Germinal center (tissue), 1 donor: ENCODE measurements at places on chromosomes 5 and 9.

GRCh38 chr5:134738963-134739661 lies 764 bp downstream of the CAMLG start:
- DNase-seq: peak; percentile 62

GRCh38 chr5:102843997-102844396 lies 88.9 kb downstream of the PAM start:
- no peak for DNase-seq

DNA sequence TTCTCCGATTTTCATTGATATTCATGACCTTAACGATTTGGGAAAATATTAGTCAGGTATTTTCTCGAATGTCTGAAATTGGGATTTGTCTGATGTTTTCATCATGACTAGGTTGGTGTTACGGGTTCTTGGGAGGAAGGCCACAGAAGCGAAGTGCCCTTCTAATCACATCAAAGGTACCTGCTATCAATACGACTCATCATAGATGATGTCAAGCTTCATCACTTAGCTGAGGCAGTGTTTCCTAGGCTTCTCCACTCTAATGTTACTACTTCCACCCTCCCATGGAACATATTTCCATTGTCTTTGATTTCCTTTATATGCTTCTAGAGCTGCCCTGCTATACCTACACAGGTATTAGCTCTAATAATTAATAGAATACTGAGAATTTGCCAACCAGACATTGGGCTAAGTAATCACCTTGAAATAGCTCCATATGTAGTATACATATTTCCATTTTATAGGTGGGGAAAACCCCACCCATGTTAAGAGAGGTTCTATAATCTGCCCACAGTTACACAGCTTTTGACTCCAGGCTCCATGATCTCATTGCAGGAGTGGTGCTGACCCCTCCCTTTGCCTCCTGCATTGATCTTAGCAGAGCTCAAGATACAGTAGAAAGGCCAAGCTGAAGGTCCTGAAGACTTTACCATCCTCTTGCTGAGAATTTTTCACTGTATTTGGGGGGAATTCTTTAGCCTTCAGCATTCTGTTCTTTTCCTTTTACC lies 238.6 kb upstream of the ADAMTSL1 start:
- DNase-seq: no peak

GRCh38 chr9:137592767-137593166 lies 2.5 kb upstream of the ZMYND19 start:
- no peak for DNase-seq

- no peak for DNase-seq
Measured at GRCh38 chr5:131171276-131171810, 599 bp downstream of the LYRM7 start.

DNA sequence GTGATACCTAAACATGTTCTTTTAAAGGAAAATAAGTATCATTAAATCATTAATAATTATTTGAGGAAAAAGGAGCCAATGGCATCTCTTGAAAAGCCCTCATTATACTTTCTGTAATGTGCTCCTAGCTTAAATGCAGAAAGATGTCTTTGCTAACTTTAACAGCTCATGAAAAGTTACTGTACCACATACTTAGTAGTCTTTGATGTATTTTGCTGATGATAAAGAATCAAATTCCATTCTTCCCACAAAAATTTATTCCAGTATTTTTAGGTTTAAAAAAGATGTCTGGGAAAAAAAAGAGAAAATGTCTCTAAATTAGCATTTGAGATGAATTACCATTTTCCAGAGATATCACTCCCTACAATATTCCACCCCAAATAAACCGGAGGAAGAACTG lies 112.5 kb downstream of the PPP2R2B start:
- no peak for DNase-seq

DNA sequence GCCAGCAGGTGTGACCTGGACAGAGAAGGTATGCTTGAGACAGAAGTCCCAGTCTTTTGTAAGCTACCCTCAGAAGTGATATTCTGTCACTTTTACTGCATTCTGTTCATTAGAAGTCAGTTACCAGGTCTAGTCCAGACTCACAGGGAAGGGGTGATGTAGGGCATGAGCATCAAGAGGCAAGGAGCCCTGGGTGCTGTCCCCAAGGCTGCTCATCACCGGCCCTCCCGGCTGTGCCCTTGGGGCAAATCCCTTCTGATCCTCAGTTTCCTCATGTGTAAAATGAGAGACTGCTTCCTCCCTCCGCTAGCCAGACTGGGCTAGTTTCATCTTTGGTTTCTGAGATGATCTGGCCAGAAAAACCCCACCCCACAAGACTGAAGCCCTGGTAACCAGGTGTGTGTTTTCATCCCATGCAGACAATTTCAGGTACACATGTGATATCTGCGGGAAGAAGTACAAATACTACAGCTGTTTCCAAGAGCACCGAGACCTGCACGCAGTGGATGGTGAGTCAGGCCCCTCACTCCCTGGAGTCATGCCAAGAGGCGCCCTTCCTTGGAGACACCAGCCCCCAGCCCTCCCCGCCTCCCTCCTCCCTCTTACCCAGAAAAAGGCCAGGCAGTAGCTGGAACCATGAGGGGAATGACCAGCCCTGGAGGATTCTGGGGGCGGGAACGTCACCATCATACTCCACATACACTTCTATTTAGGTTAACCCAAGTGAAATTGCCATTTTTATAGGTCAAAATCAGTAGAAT lies 71.0 kb downstream of the AMBP start:
- no peak for DNase-seq

DNA sequence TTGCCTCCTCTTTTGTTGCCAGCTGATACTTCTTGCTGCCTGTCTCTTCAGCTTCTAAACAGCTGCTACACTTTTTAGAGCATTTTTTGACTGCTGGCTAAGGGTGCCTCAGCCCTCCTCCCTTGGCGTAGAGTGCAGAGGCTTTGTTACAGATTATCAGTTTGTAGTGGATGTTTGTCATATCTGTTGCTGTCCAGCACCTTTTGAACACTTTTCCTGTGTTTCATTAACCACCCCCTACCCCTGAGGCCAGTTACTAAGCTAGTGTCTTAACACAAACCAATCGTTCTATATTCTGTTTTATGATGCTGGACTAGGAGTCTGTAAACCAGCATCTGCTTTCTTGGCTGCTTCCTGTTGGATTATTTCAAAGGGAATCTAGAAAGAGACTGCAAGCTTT lies 441.5 kb downstream of the DNAH5 start:
- no peak for DNase-seq

GRCh38 chr9:18887546-18887945 lies 145.5 kb downstream of the SAXO1 start:
- DNase-seq: no peak

GRCh38 chr5:68730979-68731654 lies 362.7 kb upstream of the SLC30A5 start:
- DNase-seq: no peak

GRCh38 chr5:17315710-17316221 lies 98.3 kb downstream of the BASP1 start:
- no peak for DNase-seq

DNA sequence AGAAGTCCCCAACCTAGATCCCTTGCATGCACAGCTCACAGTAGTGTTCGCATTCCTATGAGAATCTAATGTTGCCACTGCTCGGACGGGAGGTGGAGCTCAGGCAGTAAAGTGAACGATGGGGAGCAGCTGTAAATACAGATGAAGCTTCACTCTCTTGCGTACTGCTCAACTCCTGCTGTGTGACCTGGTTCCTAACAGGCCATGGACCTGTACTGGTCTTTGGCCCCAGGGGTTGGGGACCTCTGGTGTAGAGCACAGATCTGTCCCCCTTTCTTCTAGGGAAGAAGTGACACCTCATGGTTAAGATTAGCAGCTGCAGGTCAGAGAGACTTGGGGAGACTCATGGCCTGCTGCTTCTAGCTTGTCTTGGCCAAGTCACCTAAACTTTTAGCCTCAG lies 7.1 kb downstream of the ARHGEF28 start:
- DNase-seq: no peak

- no peak for DNase-seq
Measured at GRCh38 chr5:89043676-89044075, 160.7 kb upstream of the MEF2C start.

DNA sequence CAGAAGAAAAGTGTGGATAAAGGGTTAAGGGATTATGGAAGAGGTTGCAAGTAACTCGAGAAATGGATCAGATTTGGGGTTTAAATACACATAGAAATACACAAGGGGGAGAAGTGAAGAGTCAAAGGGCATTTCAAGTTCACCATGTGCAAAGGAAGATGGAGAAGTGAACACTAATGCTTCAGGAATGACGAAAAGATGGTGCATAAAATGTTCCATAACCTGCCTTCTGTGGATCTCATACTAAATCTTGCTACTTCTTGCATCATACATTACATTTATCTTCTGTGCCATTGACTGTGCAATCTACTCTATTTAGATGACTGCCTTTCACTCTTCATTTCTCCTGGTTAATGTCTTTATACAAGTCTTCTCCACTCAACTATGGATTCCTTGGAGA lies 5.7 kb upstream of the SMC2 start:
- no peak for DNase-seq

GRCh38 chr5:151591144-151591819 lies at the start of gene FAT2:
FAT2 (minus strand) TSS chr5:151591331; CDS start chr5:151568931, 22,400 bp downstream.
- no peak for DNase-seq

DNA sequence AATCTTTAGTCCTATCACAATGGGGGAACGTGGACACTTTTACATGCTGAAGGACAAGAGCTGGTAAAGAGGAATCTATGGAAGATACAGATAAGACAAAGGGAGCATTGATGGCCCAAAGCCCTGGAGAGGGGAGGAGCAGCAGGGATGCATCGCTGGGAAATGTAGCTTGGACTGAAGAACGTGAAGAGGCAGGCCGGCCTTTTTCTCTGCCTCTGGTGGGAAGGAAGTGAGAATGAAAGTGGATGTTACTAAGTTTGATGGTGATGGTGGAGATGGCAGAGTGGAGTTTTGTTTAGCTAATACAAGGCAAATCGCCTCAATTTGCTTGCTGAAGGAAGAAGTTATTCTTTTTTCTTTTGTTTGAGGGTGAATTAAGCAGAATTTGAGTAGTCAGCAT lies 124.6 kb upstream of the TAF11L2 start:
- DNase-seq: peak; percentile 32

DNA sequence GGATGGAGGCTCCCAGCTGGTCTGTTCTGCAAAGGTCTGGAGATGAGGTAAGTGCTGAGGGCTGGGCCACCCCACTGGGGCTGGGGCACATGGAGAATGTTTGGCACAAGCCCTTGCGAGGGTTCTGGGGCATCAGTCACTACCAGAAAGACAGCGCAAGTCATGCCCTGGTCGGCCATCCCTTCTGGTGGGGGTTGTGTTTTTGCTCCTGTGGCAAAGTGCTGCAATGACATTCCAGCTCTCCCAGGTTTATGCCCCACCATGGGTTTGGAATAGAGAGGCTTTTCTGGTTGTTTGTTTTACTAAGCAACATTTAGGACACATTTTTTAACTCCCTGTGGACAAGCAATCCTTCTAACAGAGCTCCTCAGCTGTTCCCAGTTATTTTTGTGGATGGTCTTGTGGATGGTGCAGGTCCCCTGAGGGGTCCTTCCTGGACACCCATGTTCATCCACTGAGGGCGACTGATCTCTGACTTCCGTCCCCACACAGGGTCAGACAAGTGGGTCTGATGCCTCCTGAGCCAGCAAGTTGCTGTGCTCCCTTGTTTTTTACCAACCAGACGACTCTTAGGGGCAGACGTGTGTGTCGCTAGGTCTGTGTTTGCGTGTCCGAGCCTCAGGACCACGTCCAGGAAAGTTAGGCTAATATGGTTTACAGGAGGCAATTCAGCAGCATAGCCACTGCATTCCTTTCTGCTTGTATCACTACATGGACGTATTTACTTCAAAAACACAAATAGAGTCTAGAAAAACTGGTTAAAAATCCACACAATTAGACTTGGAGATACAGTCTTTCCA lies 64.9 kb upstream of the ECM2 start:
- no peak for DNase-seq

DNA sequence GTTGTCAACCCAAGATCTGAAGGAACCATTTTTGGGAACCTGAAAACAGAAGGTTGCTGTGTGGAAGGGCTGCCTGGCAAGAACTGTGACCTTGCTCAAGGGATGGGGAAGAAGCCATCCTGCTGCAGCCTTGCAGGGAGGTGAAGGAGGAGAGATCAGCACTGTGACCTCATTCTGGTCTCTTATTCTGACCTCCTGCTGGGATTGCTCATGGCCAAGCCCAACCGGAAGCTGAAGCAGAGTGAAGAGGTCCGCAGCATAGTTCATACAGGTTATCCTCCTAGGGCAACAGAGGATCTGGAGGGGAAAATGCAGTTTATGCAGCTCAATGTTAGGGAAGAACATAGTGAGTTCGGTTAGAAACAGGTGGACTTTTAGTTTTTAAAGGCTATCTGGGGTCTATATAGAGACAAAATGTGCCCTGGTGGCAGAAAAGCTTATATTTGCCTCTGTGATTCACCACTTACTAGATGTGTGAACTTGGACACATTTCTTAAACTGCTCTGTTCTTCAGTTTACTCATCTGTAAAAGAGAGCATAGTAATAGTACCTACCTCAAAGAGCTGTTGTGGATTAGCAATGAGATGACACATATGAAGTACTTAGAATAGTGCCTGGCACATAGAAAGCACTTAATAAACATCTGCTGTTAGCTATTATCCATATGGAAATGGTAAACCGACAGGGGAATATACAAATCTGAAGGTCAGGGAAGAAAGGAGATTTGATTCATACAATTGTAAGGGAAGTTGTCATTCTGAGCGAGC lies 57.9 kb upstream of the BNC2 start:
- no peak for DNase-seq

DNA sequence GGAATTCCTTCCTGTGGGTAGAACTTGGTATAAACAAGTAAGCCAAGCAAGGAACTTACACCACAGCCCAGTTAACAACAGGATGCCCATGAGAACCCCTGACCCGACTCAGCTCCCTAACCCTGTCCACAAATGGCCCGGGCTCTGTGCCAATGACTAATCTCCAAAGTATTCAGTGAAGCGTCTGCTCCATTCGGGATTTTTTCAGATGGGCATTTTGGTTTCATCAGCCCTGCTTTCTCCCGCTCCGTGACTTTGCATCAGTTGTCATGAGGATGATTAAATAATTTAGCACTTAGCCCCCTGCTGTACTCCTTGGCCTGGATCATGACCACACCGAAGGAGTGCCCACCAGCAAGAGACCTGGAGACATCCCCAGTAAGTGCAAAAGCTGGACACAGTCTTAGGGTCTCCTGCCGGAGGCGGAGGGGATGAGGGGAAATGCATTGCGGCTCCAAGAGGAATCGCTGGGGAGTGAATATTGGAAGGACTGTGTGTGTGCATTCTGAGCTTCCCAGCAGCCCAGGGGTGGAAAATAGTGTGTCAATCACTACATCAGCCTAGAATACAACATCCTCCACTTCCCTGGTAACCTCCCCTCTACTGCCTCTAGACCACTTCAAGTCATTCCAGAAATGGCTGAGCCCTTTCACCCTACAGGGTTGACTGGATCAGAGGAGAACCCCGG lies 41.4 kb upstream of the DNAH5 start:
- DNase-seq: no peak

- DNase-seq: no peak
Measured at GRCh38 chr9:98532147-98532546, 176.6 kb downstream of the GABBR2 start.
